ENCODE measurements at places on chromosomes 3 and 15.

- no peak for DNase-seq
Observed at GRCh38 chr15:31364301-31365031, 37.8 kb downstream of the KLF13 start.

- no peak for DNase-seq
Observed at GRCh38 chr3:179825527-179826246, 172.8 kb downstream of the USP13 start.

DNA sequence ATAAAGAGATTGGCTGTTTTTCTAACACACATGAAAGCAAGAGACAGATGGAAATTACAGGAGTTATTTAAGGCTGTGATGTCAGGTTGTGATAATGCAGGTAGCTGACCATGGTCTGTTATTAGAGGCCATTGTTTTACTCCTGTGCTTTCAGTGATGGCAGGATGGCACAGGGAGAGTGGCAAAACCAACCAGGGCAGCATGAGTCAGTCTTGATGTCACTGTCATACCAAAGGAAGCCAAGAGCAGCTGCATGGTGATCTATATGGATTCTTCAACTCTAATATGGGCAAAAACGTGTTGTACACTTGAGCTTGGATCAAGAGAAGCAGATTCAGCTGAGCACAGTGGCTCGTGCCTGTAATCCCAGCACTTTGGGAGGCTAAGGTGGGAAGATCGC lies 91.8 kb upstream of the LMOD3 start:
- no peak for DNase-seq

- no peak for DNase-seq
Observed at GRCh38 chr3:7573330-7573729, 712.4 kb downstream of the GRM7 start.

DNA sequence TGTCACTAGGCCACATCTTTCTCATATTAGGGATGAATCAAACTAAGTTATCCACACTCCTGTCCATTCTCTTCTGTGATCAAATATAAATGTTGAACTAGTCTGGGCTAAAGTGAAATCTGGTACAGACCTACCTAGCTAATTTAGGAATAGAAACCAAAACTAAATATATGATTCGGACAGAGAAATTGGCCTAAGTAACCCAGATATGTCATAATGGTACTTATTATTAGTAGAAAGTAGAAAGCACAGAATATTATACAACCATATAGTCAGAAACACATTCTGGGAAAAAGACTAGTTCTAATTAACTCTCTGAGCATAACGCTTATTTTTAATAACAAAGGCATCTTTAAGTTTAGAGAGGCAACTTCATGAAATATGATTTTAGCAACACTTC lies 389.0 kb downstream of the LSAMP start:
- no peak for DNase-seq

- no peak for DNase-seq
Observed at GRCh38 chr15:80093854-80094418, 34.5 kb downstream of the ZFAND6 start.

GRCh38 chr3:51358981-51359380 lies 26.1 kb upstream of the MANF start:
- DNase-seq: no peak

GRCh38 chr15:74893627-74894026 lies 3.8 kb downstream of the MPI start:
- DNase-seq: no peak

DNA sequence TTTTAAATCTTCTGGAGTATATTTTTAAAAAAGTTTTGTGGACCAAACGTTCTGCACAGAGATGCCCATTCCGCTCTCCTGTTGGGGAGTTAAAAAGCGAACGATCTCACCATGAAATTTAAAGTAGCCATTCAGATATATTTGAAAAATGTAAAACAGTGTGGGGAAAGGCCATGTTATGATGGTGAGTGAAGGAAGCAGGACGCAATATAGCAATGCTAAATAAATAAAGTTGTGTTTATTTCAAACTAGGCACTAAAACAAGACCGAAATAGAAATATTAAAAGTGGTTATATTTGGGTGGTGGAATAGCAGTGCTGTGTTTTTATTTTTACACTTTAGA lies 327 bp upstream of the CCDC13 start:
- no peak for DNase-seq

GRCh38 chr15:48185529-48185928 lies 5.9 kb upstream of the CTXN2 start:
- DNase-seq: no peak

DNA sequence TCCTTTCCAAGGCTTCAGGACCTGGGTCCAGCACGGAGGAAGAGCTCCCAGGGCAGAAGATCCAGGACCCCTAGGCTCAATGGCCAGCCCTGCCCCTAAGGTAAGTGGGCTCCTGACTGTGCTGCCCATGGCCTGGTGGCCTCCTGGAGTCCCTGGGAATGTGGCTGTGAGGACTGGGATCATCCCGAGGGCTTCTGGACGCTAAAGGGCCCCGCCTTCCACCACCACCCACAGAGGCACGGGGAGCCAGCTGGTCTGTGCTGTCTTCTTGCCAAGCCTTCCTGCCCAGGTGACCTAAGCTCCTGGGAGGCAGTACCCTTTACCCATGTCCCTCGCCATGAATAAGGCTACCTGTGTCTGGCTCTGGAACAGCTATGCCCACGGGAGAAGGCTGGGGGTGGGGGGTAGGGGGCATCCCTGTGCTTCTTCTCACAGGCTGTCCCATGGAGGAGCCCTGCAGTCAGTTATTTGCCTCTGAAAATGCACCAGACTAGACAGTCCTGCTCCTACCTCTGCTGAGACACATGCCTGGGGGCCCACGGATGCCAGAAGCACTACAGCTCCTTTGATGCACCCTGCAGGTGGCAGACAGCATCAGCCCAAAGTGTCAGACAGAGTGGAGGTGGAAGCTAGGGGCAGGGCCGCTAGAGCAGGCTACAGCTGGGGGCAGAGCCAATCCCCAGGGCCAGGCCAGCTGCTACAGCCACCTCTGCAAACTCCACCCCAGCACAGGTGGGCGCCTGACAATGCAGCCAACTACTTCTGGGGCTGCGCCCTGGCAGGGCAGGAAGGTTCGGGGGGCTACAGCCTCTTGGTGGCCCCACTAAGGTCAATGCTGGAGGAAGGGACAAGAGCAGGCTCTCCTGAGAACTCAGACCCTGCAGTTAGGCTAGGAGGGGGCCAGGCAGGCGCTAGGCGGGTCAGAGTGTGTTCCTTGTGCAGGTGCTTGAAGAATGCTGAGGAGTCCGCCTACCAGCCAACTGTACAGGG lies 90.9 kb downstream of the SEC22A start:
- DNase-seq: no peak

DNA sequence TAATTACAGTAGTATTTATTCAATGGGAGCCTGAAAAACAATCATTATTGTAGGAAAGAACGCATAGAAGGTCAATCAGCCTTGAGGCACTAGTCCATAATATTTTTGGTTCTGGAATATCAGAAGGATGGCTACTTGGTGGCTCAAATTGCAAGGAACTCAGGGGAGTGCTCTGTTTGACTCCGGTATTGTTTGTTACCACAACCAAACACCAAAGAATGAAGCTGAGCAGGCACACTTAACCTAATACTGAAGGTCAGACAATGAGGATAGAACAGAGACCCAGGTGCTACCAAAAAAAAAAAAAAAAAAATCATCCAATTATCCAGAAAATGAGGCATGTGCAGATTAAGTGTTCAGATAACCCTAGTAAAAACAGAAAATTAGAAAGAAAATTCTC lies 11.1 kb upstream of the SATB1 start:
- no peak for DNase-seq

DNA sequence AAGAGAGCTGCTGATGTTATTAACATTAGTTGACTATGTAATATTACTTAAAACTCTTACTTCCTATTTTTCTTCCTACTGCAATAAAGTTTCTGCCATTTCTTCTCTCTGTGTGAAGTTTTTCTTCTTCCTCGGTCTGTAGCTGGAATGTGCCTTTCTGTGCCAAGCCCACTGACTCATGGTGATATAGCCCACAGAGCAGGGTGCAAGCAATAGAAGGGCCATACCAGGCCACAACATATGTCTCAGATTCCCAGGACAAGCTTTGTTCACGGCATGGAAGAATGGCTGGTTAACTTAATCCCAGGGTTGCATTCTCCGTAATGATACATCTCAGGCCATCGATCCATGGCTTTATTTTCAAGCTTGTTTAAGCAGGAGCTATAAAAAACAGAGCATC lies 815.3 kb downstream of the TUSC7 start:
- no peak for DNase-seq

GRCh38 chr3:139957844-139958243 lies 22.9 kb downstream of the CLSTN2 start:
- no peak for DNase-seq

GRCh38 chr3:140463355-140463754 lies 214.5 kb upstream of the TRIM42 start:
- DNase-seq: no peak

DNA sequence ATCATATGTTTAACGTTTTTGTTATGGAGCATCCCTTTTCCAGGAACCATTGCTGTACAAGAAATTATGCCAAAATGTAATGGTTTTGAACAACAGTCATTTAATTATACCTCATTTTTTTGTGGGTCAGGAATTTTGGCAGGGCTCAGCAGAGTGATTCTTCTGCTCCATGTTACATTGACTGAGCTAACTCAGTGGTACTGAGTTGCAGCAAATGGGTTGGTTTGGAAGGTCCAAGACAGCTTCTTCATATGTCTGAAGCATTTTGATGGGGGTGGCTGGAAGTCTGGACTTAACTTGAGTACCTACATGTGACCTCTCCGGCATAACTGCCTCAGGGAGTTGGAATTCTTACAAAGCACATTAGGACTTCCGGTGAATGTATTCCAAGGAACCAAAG lies 26.0 kb upstream of the CMC1 start:
- DNase-seq: no peak

- DNase-seq: no peak
Observed at GRCh38 chr15:50227076-50227475, 38.5 kb downstream of the HDC start.

- no peak for DNase-seq
Observed at GRCh38 chr3:67030785-67031740, 33.0 kb downstream of the KBTBD8 start.

DNA sequence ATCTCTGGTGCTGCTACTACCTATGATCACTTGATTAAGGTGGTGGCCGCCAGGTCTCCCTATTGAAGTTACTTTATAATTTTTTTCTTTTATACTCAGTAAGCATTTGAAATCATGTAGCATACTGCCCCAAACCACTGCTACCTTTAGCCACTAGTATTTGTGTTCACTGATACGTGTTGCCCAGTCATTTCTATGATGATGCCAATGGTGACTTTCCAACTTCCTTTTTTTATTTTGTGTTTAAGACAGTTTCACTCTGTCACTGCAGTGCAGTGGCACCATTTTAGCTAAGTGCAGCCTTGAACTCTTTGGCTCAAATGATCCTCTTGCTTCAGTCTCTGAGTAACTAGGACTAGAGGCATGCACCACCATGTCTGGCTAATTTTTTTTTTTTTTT lies 598.2 kb downstream of the NAALADL2 start:
- no peak for DNase-seq

- no peak for DNase-seq
Observed at GRCh38 chr3:41602121-41602520, 359.8 kb downstream of the ULK4 start.

- DNase-seq: no peak
Observed at GRCh38 chr3:65914032-65914739, 124.5 kb downstream of the MAGI1 start.

DNA sequence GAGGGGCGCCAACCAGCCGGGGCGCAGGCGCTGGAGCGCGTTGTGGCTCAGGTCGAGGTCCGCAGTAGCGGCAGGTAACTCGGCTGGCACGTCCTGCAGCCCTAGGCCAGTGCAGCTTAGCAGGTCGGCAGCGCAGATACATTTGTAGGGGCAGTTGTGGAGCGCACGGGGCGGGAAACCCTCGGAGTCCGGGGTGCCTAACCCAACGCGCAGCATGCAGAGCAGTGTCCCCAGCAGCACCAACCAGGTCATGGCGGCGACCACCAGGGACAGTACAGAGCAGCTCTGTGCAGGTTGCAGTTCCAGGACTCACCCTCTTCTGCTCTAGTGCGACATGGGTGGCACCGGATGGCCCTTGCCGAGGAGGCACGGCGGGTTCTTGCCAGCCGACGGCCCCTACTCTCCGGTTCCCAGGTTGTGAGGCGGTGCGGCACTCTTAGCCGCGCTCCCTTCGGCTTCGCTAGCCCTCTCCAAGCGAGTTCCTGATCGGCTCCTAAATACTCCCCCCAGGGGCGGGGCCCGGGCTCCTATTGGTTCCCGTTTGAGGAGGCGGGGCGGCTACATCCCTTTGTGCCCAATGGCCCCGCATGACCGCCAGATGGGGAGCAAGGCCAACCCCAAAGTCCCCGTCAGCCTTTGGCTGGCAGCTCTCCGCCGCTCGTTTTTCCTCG lies at the start of gene AMIGO3:
TSS of gene AMIGO3 (minus strand) at position 471 of the 671 bp plus-strand sequence. CDS start at position 252, 219 bp downstream.
- peak; percentile 77 for DNase-seq

GRCh38 chr3:185936814-185937688 lies 763 bp downstream of the TRA2B start:
- DNase-seq: peak; percentile 78

GRCh38 chr3:51371943-51372557 lies 13.0 kb upstream of the MANF start:
- no peak for DNase-seq

GRCh38 chr3:194271460-194272035 lies 79.6 kb downstream of the CPN2 start:
- DNase-seq: no peak

DNA sequence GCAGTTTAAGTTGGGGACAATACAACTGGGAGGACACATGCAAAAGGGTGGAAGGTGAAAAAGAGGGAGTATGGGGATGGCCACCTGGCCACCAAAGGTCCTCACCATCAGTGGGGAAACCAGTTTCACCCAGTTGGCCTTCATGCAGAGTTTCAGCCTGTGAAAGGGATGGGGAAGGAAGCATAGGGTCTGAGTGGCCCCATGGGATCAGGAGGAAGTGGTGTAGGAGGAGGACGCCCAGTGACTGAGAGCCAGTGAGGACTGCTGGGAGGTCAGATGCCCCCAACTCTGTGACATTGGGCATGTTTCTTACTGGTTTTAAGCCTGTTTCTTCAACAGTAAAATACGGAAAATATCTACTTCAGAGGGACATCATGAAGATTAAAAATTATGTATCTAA lies 16.3 kb downstream of the BCL2A1 start:
- no peak for DNase-seq

- DNase-seq: no peak
Observed at GRCh38 chr15:51755790-51756189, 4.4 kb downstream of the TMOD2 start.

- DNase-seq: no peak
Observed at GRCh38 chr3:14991818-14992612, 44.6 kb downstream of the NR2C2 start.

DNA sequence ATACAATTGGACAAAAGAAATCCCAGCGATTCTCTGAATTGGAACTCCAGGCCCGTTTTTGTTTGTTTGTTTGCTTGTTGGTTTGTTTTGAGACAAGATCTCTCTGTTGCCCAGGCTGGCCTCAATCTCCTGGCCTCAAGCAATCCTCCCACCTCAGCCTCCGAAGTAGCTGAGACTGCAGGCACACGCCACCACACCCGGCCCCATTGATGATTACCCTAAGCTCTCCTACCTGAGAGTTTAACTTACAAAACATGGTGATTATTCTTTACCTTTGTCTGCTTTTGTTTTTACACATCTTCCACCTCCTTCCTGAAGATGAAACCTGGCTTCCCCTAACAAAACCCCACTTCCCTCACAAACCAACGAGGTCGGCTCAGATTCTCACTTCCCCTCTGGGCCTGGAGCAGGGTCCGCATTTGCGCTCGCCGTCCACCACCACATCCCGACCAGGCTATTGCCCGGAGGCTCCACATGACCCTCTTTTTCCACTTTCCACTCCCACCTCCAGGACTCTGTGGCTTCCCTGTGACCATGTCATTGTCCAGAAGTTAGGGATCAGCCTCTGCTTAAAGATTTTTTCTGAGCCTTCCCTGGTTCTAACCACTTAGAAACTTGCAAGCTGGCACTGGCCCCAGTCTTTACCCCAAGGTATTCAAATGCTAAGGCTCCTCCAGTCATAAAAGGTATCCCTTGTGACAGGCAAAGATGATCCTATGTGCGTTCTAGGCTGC lies 14.8 kb downstream of the KLHL6 start:
- no peak for DNase-seq

Measured in stimulated activated CD8-positive, alpha-beta memory T cell treated with anti-CD3 and anti-CD28 coated beads, Interleukin-2, amount 100 ng/mL, for 1 hour (primary cell).